ENCODE measurements at places on chromosomes 4 and X.

GRCh38 chrX:71923516-71923915, 12.9 kb downstream of the NHSL2 start:
- DNase-seq, result no peak

- DNase-seq, result no peak
Observed at GRCh38 chr4:85672116-85672515, 197.2 kb downstream of the ARHGAP24 start.

- no peak for DNase-seq
Observed at GRCh38 chrX:68083510-68083909, 349.8 kb downstream of the OPHN1 start.

- no peak for DNase-seq
Observed at GRCh38 chr4:107592519-107592918, 127.5 kb downstream of the PAPSS1 start.

DNA sequence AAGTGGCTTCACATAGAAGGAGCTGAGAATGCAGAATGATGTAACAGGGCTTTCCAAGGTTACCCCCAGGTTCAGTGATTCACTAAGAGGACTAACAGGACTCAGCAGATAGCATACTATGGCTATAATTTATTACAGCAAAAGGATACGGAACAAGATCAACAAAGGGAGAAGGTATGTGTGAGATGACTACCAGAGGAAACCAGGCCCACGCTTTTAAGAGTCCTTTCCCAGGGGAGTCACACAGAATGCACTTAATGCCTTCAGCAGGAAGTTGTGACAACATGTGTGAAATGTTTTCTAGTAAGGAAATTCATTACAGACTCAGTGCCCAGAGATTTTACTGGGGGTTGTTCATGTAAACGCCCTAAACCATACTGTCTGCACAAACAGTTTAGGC, 373.6 kb upstream of the MAGEB2 start:
- DNase-seq, result no peak

- no peak for DNase-seq
Observed at GRCh38 chrX:148522006-148522405, 21.6 kb downstream of the AFF2 start.

DNA sequence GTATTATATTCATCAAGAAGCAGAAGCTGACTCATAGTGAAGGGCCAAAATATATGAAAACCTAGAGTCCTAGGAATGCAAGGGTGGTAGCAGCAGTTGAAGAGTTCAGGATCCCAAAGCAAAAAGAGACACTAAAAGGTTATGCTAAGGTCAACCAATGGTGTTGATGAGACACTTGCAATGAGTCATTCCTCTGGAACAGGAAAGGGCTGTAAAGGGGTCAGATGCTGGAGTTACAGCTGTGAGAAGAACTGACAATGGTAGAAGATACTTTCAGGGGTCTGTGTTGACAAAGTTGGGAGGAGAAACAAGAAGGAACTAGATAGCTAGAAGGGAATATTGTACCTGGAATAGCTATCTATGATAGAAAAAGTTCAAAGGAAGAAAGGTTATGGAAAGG, 47.5 kb downstream of the ZGRF1 start:
- no peak for DNase-seq

GRCh38 chrX:154742613-154743012, 8.3 kb downstream of the GAB3 start:
- no peak for DNase-seq

DNA sequence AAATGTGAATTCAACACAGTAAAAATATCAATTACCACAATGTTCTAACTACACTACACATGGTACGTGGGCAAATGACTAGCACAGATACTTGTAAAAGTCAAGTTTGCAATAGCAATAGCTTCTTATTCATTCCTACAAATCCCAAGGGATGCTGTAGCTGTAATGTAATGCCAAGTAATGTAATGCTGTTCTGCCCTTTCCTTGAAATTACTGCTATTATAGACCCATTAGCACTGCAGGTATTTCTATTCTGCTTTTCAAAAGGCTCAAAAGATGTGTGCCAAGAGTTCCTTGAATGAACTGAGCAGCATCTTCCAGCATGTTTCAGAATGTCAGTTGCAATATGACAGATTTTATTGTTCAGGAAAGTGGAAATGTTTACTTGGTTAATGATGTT, 129.9 kb upstream of the BANK1 start:
- DNase-seq, result no peak

GRCh38 chr4:110414561-110414920, 61.4 kb upstream of the ENPEP start:
- DNase-seq, result no peak

- no peak for DNase-seq
Observed at GRCh38 chr4:48756689-48757220, 23.3 kb downstream of the FRYL start.

DNA sequence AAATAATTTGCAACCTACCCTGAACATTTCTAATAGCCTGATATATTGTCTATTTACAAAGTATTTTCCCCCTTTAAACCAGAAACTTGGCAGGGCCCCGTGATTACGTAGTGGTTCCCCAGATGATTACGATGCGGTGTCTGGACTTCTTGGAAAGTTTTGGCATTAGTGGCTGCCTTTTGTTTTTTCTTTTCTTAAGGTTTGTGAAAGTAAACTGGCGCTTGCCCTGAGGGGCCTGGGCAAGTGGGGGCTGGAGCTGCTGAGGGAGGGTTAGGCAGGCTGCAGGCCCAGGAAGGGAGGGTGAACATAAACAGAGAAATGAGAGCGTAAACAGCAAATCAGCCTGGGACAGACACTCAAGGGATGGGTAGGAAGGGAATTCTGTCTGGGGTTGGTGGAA, 123.6 kb upstream of the MSX1 start:
- DNase-seq, result no peak

All from 8988T (cell line).